ENCODE measurements at places on chromosomes 7 and 10. TPM values are rescaled to one million over a fixed set of nuclear protein-coding genes. Genes with fewer than 3 reads are reported as not detected.

SLC18A3 gene
- total RNA-seq: not detected

MTURN gene
- 1.2 TPM for total RNA-seq

DNAJB12 gene
- 37.0 TPM for total RNA-seq

RBP3 gene
- total RNA-seq: not detected

RAMP3 gene
- total RNA-seq: not detected

SNX13 gene
- 19.0 TPM for total RNA-seq

GJD4 gene
- not detected for total RNA-seq

TMEM270 gene
- not detected for total RNA-seq

NME8 gene
- total RNA-seq: not detected

BAIAP2L1 gene
- 1.1 TPM for total RNA-seq

CALY gene
- not detected for total RNA-seq

ANKRD30A gene
- not detected for total RNA-seq

ASB10 gene
- total RNA-seq: not detected

GALNT17 gene
- not detected for total RNA-seq

FAM237B gene
- total RNA-seq: not detected

OR2A42 gene
- total RNA-seq: not detected

CISD1 gene
- 36.2 TPM for total RNA-seq

C10orf143 gene
- total RNA-seq: 3.9 TPM

ARHGAP12 gene
- 5.3 TPM for total RNA-seq

SAMD9 gene
- total RNA-seq: 38.5 TPM

PHF14 gene
- total RNA-seq: 37.3 TPM

RRP12 gene
- total RNA-seq: 33.5 TPM

MTPN gene
- total RNA-seq: 126 TPM

OPN1SW gene
- not detected for total RNA-seq

SYNPO2L gene
- not detected for total RNA-seq

LRIT1 gene
- not detected for total RNA-seq

SLC26A3 gene
- total RNA-seq: not detected

ARL4A gene
- 19.8 TPM for total RNA-seq
